ENCODE measurements at places on chromosomes 5 and 9.

- DNase-seq = no peak
Measured at GRCh38 chr5:114332925-114333324, 28.9 kb upstream of the KCNN2 start.

GRCh38 chr9:77663754-77664153, 15.6 kb upstream of the GNA14 start:
- no peak for DNase-seq

GRCh38 chr5:115439042-115439441, 105.5 kb downstream of the FEM1C start:
- no peak for DNase-seq

- DNase-seq = no peak
Measured at GRCh38 chr5:179264783-179265513, 80.3 kb downstream of the ADAMTS2 start.

GRCh38 chr5:142915813-142916424, 145.7 kb downstream of the ARHGAP26 start:
- no peak for DNase-seq

Measured in activated CD8-positive, alpha-beta memory T cell treated with anti-CD3 and anti-CD28 coated beads for 1 hour (primary cell).